GM19239 (cell line): ENCODE measurements at places on chromosomes 16 and 17.

DNA sequence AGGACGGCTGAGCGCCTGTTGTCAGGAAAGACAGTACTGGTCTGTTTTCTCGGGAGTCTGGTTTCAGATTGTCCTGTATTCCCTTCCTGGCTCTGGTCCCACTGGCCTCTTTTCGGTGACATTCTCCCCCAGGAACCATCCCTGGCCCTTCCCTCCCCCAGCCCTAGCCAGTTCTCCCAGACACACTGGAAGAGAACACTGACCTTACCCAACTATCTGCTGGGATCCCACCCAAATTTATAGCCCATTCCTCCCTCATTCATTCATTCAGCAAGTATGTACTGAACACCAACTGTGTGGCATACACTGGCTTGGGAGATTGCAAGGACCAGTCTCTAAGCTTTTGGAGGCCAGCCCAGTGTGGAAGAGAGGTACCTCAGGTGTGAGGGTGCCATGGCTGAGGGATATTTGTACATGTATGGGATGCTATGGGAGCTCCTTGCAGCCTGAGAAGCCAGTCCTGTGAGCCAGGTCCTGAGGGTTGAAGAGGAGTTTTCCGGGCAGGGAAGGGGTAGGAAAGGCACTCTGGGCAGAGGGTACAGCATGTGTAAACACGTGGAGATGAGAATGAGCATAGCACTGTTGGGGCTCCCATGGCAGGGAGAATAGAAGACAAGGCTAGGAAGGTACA, 5.2 kb downstream of the RND2 start:
- no peak for DNase-seq

- DNase-seq: peak; percentile 45
Observed at GRCh38 chr16:426115-426905, 861 bp downstream of the RAB11FIP3 start.

DNA sequence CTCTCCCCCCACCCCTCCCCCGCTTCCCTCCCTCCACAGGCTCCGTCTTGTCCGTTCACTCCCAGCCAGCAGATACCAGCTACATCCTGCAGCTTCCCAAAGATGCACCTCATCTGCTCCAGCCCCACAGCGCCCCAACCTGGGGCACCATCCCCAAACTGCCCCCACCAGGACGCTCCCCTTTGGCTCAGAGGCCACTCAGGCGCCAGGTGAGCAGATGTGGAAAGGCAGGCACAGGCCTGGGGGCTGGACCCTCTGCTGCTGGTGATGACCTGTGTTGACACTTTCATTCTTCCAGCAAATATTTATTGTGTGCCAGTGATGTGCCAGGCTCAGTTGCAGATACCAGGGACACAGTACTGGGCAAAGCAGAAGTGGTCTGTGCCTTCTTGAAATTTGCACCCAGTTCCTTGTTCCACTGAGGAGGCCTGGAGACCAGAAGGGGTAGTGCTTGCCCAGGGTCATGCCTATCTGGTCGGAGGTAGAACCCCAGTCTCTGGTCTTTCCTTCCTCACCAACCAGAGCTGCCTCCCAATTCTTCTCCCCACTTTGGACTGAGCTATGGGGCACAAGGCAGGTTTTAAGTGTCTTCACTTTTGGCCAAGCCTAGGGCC, 10.3 kb upstream of the ABCC3 start:
- DNase-seq: no peak

GRCh38 chr17:40346765-40347158, 17.8 kb downstream of the GJD3 start:
- no peak for DNase-seq

DNA sequence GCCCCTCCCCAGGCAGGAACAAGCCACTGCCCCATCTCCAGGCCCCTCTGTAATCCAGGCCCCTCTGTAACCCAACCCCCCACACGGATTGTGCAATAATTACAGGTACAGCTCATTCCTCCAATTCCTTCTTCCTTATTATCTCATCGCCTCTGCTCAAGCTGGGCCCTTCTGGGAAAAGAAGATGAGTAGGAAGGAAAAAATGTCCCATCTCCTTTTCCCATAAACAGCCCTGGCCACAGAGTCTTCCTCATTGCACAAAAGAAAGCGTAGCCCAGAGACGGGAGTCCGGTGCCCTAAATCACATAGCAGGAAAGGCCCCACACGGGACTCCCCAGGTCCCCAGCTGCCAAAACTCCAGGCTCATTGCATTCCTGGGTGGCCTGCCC, 3.6 kb upstream of the LITAFD start:
- DNase-seq: no peak

DNA sequence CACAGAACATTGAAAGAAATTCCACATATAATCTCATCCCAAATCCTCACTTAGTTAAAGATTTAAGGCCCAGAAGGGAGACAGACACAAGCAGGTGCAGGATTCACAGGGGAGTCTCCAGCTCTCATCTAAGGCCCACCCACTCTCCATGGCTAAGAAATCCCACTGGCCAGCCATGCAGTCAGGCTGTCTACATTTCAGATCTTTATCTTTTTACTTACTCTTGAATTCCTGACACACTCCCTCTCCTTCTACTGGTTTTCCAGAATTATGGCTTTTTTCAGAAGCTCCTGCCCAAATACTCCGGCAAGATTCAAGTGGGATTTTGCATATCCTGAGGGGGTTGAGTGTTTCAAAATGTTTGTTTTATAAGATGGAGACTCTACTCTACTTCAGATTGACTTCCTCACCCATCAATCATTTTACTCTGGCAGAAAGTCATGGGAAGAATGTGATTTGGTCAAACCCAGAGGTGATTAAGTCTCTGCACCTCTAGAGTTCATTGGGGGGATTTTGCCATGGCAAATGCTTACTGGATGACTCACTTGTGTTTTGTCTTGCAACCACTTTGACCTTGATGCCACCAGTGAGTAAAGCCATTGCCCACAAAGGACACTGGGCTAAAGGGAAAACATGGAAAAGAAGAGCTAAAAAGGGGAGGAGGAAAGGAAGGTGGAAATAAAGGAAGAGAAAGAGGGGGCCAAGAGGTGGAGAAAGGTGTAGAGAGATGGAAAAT, 688.8 kb upstream of the SALL1 start:
- DNase-seq: no peak

DNA sequence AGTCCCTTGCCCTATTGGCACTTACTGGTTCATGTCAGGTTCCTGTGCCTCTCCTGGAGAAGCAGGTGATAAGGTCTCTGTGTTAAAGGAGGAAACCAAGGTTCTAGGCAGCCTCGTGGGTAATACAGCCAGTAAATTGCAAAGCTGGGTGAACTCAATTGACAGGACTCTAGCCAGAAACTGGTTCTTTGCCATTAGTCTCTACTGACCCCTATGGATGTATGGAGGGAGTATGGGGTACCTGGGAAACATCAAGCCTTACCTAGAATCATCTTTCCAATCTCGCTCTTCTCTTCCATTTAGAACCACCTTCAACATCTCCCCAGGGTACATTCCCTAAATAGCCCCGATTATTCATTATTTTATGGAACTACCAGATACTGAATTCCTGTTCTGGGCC, 169.3 kb downstream of the CDH13 start:
- DNase-seq: no peak
